ENCODE measurements at places on chromosomes 12 and 14.

DNA sequence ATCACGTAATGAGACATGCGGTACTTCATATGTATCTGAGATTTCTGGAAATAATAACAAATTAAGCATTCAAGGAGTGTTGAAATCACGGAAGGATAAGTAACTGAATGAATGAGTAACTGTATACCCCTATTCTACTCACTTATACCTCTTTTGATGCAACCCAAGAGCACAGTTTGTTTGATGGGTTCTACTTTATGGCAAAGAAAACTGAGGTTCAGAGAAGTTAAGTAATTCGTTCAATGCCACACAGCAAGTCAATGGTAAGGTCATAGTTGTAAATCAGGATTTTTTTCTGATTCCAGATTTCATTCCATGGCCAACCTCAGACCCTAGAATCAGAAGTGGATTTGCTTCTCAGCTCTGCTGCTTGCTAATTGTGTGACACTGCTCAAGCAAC, 544.5 kb upstream of the TBX3 start:
- DNase-seq: no peak

DNA sequence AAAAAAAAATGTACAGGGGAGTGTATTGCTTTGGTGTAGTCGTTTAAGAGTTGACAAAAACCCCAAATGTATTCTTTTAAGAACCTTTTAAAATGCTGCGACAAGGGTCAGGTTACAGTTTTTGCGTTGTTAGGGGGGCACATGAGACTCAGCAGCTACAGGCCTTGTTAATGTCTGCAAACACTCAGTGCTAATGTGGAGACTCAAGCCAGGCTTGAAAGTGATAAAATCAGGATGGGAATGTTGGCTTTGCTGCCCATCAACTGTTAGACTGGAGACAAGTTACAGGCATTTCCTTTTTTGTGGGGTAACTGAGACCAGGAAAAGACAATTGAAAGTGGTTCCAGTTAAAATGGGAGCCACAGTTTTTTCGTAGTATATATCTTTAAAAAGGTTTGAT, 84.8 kb downstream of the PRKCH start:
- no peak for DNase-seq

DNA sequence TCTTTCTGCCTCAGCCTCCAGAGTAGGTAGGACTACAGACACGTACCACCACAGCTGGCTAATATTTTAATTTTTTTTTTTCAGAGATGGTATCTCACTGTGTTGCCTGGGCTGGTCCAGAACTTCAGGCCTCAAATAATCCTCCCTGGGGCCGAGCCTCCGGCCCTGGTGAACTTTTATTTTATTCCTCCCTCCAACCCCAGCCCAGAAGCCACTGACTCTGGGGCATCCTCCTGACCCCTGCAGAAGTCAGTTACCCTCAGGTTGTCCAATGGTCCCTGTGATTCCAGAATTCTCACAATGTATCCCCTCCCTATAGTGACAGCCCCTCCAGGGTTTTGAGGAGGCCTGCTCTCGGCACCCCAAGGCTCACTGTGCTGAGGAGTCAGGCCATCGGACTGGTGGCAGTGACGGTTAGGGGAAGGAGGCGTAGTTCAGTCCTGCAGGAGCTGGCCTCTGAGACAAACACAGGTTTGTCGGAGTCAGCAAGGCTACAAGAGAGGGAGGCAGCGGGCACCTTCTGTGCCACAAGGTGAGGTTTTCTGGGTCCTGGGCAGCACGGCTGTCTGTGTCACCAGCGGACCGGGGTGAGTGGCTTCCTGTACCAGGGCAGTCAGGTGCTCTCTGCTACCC, 19.4 kb upstream of the FIGNL2 start:
- no peak for DNase-seq

DNA sequence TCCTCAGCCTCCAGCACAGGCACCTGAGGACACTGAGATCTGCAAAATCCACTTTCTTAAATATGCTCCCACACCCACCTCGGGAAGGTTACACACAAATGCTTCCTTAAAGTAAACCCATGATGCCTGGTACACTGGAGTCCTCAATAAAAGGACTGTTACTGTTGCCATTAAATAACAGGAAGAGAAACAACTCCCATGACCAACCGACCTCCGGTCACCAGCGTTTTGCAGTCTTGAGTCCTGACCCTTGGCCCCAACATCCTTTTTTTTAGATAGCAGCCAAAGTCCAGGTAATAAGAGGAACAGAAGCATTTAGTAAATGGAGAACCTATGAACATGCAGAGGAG, 42.4 kb downstream of the ITPK1 start:
- DNase-seq: no peak
